Stimulated activated CD8-positive, alpha-beta memory T cell treated with anti-CD3 and anti-CD28 coated beads, Interleukin-4, amount 100 ng/mL, for 1 hour (primary cell): ENCODE measurements at places on chromosomes 4 and X.

DNA sequence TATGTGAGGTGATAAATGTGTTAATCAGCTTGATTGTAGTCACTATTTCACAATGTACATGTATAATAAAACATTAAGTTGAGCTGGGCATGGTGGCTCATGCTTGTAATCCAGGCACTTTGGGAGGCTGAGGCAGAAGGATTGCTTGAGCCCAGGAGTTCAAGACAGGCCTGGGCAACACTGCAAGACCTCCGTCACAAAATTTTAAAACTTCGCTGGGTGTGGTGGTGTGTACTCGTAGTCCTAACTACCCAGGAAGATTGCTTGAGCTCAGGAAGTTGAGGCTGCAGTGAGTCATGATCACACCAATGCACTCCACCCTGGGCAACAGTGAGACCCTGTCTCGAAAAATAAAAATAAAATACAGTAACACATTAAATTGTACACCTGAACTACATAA, 20.1 kb downstream of the LYAR start:
- DNase-seq: no peak

- DNase-seq: no peak
Measured at GRCh38 chrX:53294024-53294648, 12.8 kb upstream of the IQSEC2 start.

DNA sequence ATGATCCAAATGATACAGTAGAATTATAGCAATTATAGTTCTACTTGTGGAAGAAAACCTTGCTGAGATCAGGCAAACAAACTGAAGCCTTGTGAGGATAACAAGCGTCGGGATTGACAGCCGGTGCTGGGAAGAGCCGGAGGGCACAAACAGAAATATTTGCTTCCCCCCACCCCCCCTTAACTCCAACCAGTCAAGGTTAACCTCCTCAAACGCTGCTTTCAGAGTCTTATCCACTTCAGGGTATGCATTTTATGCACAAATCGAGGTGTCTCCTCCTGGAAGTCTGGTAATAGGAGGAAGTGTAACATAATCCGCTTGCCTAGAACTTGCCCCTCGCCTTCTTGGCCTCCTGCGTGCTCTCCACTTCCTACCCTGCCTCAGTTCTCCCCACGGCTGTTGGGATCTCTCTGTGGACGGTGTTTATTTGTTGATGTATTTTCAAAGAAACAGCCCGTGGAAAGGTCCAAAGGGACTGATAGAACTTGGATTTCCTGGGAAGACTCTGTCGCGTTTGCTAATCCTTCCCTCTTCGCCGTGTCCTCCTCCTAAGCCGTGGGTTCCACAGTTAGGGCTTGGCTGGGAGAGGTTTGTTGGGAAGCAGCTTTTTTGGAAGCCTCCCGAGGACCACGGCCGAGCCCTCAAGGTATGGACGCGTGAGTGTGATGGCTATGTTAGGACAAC, 4.1 kb upstream of the ARX start:
- no peak for DNase-seq

GRCh38 chr4:37157476-37158167, 86.9 kb upstream of the NWD2 start:
- DNase-seq: no peak

DNA sequence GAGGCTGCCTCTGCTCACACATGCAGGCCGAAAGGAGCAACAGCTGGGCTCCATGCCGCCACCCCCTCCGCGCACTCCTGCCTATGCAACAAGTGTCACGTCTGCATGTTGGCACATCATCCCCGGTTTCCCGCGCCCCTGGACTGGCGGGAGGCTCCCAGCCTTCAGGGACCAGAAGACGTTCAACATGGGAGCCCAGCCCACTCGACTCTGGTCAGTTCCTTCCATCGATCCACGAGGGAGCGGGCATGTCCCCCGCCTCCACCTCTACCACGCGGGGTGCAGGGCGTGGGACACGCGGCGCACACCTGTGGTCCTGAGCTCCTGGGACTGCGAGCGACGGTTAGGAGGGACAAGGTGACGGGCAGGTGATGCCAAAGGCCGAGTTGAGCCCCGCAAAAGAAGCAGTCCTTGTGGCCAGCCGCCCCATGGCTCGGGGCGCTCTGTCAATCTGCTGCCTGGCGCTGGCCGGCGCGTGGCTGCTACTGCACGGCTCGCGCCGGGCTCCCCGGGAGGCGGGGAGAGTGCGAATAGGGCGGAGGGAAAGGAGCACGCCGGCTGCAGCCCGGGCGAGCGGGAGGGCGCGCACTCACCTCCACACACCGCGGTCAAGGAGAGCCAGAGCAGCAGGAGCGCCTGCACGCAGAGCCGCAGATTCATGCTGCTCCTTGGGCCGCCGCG, 645 bp downstream of the APLN start:
- no peak for DNase-seq

GRCh38 chr4:185318679-185319078, 77.0 kb downstream of the LRP2BP start:
- no peak for DNase-seq

- DNase-seq: no peak
Measured at GRCh38 chrX:22220941-22221340, 51.8 kb upstream of the CBLL2 start.

GRCh38 chrX:68570598-68570997, 71.7 kb downstream of the YIPF6 start:
- DNase-seq: no peak

GRCh38 chrX:108033890-108034289, 11.0 kb upstream of the VSIG1 start:
- DNase-seq: no peak

DNA sequence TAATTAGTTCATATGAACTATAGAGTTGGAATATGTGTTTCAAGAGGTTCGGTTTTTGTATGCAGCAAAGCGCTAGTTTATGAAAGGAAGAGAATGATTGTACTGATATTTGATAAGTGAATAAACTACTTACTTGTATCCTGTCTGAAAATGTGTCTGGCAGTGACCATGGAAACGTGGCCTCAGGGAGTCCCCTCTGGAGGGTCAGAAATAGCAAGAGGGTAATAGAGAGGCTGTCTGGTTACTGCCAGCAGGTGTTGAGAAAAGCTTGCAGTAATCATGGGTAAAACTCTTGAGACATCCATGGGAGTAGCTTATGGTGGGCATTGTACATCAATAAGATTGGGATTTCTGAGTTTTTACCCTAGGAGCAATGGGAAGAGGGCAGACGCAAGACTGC, 77.1 kb downstream of the DCLK2 start:
- no peak for DNase-seq

DNA sequence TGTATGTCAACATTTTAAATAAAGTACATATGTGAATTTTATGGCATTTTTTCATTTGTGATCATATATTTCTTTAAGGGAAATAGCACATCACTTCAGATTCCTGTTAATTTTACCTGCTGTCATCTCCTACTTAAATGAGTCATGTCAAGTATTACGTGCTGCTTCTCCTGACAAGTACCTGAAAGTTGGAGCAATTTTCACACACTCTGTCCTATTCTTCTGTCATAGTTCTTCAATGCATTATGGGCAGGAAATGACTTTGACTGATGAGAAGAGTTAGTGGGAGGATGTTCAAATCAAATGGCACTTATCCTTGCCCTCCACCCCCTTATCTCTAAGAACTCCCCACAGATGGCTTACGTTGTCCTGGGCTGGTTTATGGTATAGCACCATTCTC, 64.2 kb upstream of the SYTL5 start:
- DNase-seq: no peak

DNA sequence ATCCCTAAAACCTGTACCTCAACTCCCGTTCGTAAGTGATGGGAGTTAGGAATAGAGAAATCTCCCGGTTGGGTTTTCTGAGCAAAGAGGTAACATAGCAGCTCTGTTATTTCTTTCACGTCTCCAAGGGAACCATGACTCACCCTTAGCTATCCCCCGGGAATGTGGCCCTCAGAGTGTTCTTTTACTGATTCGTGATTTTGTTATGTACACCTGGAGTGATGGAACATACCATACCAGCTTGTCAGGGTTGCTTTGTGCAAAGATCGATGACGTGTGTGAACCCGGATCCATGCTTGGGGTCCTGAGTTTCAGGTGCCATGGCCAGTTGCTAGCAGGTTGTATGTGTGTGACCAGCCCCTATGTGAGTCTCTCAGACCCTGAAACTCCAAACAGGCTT, 52.6 kb downstream of the HPRT1 start:
- no peak for DNase-seq

- DNase-seq: no peak
Measured at GRCh38 chrX:152601848-152602616, 35.7 kb upstream of the GABRQ start.

DNA sequence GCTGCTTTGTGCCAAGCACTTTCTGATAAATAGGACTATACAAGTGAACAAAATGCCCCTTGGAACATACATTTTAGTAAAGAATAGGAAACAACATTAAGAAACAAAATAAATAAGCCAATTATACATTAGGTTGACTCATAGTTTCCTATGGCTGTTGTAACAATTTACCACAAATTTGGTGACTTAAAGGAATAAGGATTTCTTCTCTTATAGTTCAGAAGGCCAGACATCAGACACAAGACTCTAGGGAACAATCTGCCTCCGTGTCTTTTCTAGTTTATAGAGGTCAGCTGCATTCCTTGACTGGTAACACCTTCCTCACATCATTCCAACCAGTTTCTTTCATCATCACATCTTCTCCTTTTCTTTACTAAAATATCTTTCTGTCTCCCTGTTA, 235.9 kb upstream of the PCDH18 start:
- no peak for DNase-seq

- no peak for DNase-seq
Measured at GRCh38 chr4:7487502-7487901, 52.8 kb upstream of the PSAPL1 start.

GRCh38 chr4:118557298-118557851, 127.8 kb upstream of the METTL14 start:
- no peak for DNase-seq

GRCh38 chrX:137428221-137428661, 137.7 kb upstream of the ZIC3 start:
- no peak for DNase-seq

GRCh38 chr4:86626066-86626465, 32.0 kb downstream of the PTPN13 start:
- no peak for DNase-seq

DNA sequence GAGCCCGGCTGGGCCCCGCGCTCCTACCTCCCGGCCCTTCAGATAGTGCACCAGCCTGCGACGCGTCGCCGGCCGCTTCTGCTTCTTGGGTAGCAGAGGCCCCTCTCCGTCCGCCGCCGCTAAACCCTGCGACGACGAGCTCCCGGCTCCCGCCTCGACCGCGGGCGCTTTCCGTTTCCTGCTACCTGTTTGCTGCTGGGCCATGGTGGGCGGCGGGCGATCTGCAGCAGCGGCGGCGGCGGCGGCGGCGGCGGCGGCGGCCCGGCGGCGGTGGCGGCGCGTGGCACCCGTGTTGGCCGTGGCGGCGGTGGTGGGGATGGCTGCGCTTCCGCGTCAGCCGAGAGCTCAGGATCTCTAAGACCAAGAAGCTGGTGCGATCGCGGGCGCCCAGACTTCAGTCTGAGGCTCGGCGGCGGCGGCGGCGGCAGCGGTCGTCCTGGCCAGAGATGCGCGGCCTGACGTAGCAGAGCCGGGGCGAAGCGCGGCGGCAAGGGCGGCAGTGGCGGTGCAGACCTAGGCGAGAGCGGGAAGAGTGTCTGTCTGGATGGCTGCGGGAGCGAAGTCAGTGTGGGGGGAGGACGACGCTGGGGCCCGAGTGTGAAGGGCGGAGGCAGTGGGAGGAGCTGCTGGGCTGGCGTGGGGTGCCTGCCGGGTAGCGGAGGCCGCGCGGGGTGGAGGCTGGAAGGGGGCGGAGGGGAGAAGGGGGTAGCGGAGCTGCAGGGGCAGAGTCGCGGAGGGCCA, at the start of gene DCAF12L2:
Gene DCAF12L2 (minus strand): TSS at position 569 of the 741 bp plus-strand sequence. CDS start 365 bp downstream, at position 204.
- DNase-seq: no peak

DNA sequence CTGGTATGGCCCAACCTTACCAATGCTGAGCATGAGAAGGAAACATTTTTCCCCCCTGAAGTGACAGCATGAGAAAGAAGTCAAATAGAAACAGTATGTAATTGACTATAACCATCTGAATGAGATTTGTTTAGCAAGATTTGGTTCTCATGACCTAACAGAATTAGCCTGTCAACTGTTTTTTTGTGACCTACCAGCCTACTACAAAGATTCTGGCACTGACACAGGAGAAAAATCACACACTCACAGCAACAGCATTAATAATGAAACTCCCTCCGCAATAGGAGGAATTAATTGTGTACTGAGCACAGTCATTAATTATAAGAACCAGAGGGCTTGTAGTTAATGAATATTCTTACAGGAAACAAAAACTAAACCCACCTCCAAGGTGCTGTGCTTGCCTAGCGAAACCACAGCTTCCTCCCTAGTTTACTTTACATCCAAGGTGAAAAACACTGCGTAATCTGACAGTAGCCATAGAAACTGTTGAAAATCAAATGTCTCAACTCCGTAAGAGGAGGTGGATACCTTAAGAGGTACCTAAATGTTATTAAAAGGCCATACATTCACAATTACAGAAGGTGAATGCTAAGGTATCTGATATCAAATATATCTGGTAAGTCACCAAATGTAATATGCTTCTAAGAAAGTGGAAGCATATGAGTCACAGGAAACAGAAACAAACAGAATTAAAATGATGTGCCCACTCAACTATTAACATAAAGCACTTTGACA, 34.9 kb downstream of the MMRN1 start:
- DNase-seq: no peak

GRCh38 chrX:23790155-23790497, 7.2 kb downstream of the SAT1 start:
- DNase-seq: no peak

DNA sequence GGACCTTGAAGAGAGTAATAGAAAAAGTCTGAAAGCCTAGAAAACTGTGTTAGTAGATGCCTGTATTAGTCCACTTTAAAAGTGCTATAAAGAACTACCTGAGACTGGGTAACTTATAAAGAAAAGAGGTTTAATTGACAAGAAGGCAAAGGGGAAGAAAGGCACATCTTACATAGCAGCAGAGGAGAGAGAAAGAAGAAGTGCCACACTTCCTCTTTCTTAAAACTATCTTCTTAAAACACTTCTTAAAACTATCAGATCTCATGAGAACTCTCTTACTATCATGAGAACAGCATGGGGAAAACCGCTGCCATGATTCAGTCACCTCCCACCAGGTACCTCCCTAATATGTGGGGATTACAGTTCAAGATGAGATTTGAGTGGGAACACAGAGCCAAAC, 18.8 kb upstream of the COL25A1 start:
- no peak for DNase-seq

- no peak for DNase-seq
Measured at GRCh38 chr4:67550857-67551256, 5.6 kb upstream of the CENPC start.

DNA sequence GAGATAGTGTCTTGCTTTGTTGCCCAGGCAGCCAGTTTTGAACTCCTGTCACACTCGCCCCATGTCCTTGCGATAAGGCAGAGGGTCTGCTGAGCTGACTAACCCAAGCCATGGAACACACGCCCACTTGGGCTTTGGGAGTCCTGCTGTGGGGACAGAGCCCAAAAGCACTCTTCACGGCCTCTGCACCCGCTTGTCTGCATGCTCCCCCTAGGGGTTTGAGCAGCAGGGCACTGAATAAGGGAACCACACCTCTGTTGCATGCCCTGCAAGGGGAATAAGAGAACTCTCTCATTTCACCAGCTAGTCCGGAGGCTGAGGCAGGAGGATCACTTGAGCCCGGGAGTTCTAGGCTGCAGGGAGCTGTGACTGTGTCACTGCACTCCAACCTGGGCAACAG, 166.0 kb downstream of the STAG2 start:
- no peak for DNase-seq

- no peak for DNase-seq
Measured at GRCh38 chr4:74524985-74525384, 80.0 kb downstream of the AREG start.

- no peak for DNase-seq
Measured at GRCh38 chr4:57020467-57021101, 41.9 kb downstream of the POLR2B start.

GRCh38 chr4:147236806-147237205, 244.1 kb upstream of the EDNRA start:
- DNase-seq: no peak

- no peak for DNase-seq
Measured at GRCh38 chr4:150381609-150382008, 200.3 kb upstream of the MAB21L2 start.
